Amygdala (tissue), 56 donors: ENCODE measurements at places on chromosomes 3 and 15.

GRCh38 chr3:20739814-20740213 is 553.8 kb upstream of the SGO1 start:
- no peak for DNase-seq

GRCh38 chr3:117580806-117581205 is 871.2 kb downstream of the TUSC7 start:
- DNase-seq: no peak

DNA sequence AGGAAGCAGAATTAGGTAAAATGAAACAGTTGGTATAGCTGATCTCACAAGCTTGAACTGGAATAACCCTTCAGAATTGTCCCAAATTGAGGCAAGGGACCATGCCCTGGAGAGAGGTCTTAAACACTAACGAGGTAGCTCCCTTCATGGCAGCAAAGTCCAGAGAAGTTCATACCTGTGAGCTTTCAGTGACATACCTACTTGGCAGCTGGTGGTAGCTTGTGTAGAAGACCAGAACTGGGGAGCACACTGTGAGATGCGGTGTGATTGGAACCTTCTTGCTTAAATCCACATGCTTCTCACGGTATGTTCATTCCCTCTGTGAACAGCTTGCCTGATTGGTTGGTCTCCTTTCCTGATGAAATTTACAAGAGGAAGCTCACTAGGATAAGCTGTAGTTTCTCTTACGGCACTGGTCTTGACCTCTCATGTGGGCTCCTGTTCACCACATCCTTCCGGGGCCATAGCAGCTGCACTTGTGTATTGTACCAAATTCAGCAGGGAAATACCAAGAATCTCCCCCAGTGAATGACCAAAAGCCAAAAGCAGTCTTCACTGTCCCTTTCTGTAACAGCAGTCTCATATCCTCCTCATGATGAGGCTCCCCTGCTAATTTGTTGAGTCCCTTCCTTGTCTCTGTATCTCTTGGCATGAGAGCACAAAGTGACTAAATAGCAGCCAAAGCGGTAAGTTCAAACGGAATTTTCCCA is 483.7 kb upstream of the FRG2C start:
- DNase-seq: no peak

DNA sequence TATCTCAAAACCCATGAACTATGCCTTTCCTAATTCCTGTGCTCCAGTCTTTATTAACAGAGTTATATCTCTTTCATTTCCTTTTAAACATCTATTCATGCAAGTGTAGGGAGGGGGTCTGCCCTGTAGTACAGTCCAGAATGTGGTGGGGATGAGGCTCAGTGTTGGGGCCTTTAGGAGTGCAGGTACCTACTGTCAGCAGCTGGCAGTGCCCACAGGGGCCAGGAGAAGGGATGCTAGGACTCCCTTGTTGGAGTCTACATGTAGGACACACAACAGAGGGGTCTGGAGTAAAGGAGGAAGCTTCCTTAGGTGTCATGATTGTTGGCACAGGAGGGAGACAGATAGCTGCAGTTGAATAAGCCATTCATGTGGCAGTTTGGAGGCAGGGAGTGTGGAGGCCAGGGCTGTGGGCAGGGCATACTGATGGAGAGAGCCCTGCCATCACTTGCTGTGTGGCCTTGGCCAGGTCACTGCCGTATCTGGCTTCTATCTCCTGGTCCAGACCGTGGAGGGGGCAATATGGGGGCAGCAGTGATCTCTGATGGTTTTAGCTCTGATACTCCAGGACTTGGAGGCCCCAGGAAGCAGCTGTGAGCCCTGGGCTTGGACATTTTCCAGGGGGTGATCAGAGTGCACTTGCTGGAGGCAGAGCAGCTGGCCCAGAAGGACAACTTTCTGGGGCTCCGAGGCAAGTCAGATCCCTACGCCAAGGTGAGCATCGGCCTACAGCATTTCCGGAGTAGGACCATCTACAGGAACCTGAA is 29.5 kb downstream of the ESYT3 start:
- no peak for DNase-seq

- DNase-seq: no peak
Measured at GRCh38 chr3:187104933-187105332, 34.4 kb downstream of the RPL39L start.

DNA sequence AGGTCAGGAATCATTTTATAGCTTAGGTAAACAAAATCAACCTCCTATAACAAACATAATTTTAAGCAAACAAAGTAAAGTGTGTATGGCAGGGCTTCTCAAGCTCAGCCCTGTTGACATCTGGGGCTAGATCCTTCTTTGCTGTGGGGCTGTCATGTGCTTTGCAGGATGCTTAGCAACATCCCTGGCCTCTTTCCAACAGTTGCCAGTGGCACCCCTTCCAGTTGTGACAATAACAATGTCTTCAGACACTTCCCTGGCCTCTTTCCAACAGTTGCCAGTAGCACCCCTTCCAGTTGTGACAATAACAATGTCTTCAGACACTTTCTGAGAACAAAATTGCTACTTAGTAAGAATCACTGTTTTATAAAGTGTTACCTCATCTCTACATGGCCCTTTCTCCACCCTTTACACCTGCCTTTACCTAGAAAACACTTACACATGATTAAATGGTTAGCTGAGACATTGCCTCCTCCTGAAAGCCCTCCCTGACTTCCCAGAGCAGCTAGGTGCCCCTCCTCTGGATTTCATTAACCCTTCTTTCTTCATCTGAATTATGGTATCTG is 194.0 kb upstream of the LMCD1 start:
- no peak for DNase-seq

GRCh38 chr3:197753263-197753662 is 3.6 kb downstream of the FYTTD1 start:
- no peak for DNase-seq

DNA sequence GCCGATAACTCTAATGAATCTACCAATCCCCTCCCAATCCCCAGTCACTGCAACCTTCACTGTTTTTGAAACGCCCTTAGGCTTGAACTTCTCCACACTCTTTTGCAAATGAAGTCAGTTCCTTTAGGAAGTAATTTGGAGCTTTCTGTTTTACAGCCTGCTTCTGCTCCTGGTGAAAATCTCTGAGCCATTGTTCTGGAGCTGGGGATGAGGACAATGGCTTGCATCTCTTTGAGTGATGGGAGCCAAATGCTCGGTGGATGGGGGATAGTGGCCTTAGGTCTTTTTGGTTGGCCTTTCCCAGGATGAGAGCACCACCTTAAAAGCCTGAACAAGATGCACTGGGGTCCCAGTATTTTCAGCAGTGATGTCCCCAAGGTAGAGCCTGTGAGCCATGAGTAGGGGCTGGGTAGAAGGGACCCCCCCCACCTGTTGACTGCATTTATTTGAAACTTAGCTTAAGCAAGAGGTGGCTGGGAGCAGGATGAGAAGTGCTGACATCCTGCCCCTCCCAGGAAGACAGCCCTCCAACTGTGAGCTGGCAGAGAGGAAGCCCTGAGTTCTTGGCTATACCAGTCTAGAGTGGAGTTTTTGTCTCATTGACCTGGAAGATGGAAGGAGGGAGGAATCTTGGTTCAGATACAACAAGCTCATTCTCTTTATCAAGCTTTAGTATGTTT is 7.6 kb upstream of the MYO5C start:
- DNase-seq: no peak

- DNase-seq: no peak
Measured at GRCh38 chr15:96359616-96360521, 29.4 kb downstream of the NR2F2 start.

DNA sequence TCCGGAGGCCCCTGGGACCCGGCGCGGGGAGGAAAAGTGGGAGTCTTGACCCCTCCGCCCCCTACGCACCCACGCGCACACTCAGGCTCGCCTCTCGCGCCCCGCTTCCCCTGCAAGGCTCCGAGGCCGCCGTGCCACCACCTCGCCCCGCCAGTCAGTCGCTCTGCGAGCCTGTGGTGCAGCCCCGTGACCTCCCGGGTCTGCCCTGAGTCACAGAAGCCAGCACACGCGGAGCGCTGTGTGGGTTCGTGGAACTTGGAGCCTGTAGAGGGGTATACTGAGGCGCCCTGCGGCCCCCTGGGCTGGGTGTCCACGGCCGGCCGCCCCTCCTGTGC is 380 bp upstream of the ALS2CL start:
- no peak for DNase-seq

- DNase-seq: no peak
Measured at GRCh38 chr3:52233968-52234367, 5.0 kb downstream of the TWF2 start.

DNA sequence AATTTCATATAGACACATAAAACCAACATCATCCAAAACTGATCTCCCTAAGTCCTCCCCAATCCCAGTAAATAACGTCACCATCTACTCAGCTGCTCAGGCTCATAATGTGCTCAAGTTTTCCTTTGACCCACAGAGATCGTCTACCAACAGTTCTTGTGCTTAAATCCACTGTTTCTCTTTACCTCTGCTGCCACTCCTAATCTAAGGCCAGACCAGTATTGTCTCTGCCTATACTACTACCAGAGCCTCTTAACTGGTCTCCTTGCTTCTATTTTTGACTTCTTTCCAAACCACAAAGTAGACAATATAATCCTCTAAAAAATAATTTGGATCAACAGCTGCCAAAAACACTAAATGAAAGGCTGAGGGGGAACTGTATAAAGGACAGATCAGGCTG is 65.3 kb downstream of the CLASP2 start:
- no peak for DNase-seq

DNA sequence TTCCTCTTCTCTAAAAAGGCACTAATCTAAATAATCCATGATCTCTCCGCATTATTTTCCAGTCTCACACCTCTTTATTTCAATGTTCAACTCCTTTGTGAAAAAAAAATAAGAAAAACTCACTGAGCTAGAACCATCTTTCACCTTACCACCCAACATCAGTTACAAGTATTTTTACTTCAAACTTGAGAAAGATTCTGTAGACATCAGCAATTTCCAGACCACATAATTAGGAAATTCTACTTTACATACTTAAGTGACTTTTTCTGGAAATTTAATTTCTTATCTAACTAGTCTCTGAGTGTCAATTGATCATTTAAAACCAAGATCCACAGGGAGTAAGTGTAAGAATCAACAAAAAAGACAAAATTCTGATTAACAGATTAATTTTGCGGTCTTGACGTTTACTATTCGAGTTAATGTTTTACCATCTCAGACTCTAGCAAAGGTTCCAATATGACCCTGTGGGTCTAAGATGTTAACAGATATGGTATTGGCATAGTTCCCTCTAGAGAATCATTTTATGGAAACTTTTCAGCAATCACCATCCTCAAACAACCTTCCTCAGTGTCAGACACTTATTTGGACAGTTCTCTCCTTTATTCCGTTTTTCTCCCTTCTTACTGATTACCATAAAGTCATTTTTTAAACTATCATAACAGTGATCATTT is 5.1 kb downstream of the ATP13A3 start:
- no peak for DNase-seq

- DNase-seq: no peak
Measured at GRCh38 chr3:77071809-77072208, 31.9 kb downstream of the ROBO2 start.

- DNase-seq: no peak
Measured at GRCh38 chr15:63473007-63473748, 31.2 kb upstream of the USP3 start.

DNA sequence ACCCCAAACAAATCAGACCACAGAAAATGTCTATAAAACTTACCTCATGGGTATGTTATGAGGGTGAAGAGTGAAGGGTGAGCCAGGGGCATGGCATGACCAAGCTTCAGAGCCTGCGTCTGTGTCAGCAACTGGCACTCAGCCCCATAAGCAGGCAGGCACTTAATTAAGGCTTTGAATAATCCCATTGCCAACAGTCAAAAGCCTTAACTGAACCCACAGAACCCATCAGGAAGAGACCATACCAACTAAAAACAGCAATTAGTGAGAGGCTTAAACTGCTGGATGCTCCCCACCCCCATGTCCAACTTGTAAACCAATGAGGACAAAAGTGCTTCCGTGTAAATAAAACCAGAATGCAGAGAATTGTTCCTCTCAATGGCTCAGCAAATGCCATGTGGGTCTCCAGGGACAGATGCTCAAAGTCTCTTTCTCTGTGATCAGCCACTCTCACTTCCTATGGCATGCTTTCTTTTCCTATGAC is 126.0 kb downstream of the MYLK start:
- DNase-seq: no peak

DNA sequence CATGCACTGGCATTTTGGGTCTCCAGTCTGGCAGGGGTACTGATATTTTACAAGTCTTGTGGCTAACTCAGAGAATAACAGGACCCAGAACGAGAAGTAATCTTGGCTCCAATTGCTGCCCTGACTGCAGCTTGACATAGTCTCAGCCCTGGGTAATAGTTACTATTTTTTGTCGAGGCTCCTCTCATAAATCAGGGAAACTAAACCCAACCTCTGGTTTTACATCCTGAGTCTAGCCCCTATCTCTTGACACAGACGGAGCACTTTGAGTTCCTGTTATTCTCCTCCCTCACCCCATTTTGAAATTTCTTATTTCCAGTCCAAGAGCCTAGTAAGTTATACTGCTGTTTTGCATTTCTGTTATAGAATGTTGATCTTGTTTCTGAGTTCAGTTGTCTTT is 276.1 kb upstream of the GOLIM4 start:
- DNase-seq: no peak

DNA sequence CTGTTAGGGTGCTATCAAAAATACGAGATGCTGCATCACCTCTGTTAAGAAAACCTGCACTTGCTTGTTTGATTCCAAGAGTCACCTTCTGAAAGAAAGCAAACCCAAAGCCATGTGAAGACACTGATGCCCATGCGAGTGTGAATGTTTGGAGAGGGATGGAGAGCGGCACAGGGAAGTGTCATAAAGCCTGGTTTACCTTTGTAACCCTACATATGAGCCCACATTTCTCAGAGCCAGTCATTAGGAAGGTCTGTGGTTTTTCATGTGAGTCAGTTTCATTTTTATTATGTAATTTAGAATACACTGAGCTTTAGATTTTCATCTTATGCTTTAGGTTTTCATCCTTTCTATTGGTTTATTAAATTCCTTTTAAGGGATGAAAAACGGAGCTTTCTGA is 896.8 kb downstream of the ROBO1 start:
- DNase-seq: no peak

GRCh38 chr3:177174607-177175170 is 22.6 kb downstream of the TBL1XR1 start:
- DNase-seq: no peak

GRCh38 chr3:173396191-173397041 is 1.1 kb upstream of the NLGN1 start:
- no peak for DNase-seq

DNA sequence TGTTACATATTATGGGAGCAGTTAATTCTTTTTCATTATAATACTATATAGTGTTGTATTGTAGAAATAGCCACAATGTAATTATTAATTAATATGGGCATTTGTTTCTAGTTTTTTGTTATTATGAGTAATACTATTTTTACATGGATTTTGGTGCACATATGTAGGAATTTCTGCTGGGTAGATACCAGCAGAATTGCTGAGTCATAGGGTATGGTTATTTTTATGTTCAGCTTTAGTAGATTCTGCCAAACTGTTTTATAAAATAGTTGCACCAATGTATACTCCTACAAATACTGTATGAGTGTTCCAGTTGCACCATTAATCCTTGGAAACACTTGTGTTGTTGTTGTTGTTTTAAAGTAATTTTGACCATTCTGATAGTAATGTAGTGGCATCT is 91.5 kb downstream of the SH3GL3 start:
- DNase-seq: no peak

- no peak for DNase-seq
Measured at GRCh38 chr3:11552289-11553264, 91.1 kb downstream of the VGLL4 start.

GRCh38 chr3:143427631-143428030 is 308.1 kb downstream of the CHST2 start:
- no peak for DNase-seq
